ENCODE measurements at places on chromosomes 2 and 18. TPM values are rescaled to one million over a fixed set of nuclear protein-coding genes. Genes with fewer than 3 reads are reported as not detected.

Gene GPC1
- 242 TPM for total RNA-seq

Gene PLEKHB2
- 80.6 TPM for total RNA-seq

Gene TRIP12
- total RNA-seq: 94.3 TPM

Gene CAPN10
- 15.6 TPM for total RNA-seq

Gene FAM117B
- total RNA-seq: 1.6 TPM

Gene SLC16A14
- 0.83 TPM for total RNA-seq

Gene LAMA3
- total RNA-seq: 55.8 TPM

Gene PROC
- total RNA-seq: 5.6 TPM

Gene VAPA
- 169 TPM for total RNA-seq

Gene REG3A
- total RNA-seq: not detected

Gene CELF4
- total RNA-seq: not detected

Gene CCDC74B
- total RNA-seq: 6.4 TPM

Gene MOGAT1
- total RNA-seq: not detected

Gene GYPC
- total RNA-seq: not detected

Gene IGFBP5
- total RNA-seq: 0.22 TPM

Gene ASIC4
- total RNA-seq: 0.20 TPM

Gene PRKCE
- 8.5 TPM for total RNA-seq

Gene FOXD4L1
- 0.31 TPM for total RNA-seq

Gene AKAIN1
- total RNA-seq: not detected

Gene GALR1
- total RNA-seq: not detected

Gene ANKRD30B
- not detected for total RNA-seq

Gene ASB18
- total RNA-seq: not detected

All from A549 treated with Mapracorat at 1 μM for 4 hours (cell line).